ENCODE measurements at places on chromosomes 2 and 18.

DNA sequence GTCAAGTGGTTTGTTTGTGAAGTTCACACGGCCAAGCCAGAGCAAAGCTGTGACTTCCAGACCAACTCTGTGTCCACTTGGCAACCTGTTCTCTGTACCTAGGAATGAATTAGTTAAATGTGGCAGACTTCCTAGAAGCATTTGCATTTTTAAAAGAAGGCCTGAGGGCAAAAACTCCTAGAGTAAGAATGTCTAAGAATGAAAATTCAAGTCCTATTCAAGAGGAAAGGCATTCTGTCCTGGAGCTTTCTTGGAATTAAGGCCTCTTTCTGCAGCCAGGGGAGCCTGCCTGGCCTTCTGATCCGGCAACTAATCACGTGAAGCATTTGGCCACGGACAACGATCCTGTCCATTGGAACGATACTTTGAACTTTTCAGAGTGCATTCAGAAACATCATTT lies 155.0 kb downstream of the SETBP1 start:
- DNase-seq, result no peak

- no peak for DNase-seq
These were observed 155.9 kb downstream of the LAMA3 start for GRCh38 chr18:23844991-23845680.

GRCh38 chr2:9552219-9553178 lies 3.1 kb downstream of the ADAM17 start:
- no peak for DNase-seq

DNA sequence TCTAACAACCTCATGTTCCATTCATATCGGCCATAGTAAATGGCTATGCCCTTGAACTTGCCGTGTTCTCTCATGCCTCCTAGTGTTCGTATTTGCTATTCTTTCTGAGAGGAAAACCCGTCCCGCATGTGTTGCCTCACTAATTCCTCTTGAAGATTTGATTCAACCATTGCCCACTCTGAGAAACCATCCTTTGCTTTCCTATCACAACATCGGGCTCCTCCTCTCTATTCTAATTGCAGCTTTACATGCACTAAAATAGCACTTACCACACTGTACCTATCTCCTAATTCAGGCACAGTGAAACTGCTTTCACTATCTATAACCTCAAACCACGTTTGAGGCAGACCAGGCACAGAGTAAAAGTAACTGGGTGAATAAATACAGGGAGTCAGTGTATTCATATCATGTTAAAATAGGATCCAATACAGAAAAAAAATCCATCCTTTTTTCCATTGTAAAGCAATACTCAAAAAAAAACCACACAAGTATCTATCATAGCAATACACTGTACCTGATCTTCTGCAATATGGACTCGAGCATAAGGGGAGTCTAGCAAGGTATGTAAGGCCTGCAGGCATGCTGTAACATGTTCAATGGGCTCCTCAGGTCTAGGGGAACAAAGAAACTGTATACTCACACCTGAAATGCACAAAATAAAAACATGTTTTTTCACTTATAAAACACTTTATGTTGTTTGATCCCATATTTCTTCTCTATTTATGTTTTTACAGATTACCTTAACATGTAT lies 39.0 kb upstream of the STRN start:
- DNase-seq, result no peak

DNA sequence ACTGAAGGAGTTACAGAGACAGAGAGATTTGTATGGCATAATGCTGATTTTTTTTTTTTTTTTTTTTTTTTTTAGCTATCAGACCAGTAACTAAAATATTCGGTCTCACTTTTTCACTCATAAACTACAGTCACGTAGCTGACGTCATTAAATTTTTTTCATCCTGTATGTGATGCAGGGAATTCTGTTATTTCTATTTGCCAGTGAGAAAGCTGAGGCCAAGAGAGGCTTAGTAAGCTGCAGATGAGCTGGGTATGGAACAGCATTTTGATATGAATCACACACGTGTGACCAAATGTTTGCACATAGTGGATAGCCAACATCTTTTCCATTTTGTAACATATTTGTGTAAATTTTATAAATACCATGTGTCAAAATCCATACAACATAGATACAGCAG lies 79.1 kb upstream of the EPB41L3 start:
- no peak for DNase-seq

DNA sequence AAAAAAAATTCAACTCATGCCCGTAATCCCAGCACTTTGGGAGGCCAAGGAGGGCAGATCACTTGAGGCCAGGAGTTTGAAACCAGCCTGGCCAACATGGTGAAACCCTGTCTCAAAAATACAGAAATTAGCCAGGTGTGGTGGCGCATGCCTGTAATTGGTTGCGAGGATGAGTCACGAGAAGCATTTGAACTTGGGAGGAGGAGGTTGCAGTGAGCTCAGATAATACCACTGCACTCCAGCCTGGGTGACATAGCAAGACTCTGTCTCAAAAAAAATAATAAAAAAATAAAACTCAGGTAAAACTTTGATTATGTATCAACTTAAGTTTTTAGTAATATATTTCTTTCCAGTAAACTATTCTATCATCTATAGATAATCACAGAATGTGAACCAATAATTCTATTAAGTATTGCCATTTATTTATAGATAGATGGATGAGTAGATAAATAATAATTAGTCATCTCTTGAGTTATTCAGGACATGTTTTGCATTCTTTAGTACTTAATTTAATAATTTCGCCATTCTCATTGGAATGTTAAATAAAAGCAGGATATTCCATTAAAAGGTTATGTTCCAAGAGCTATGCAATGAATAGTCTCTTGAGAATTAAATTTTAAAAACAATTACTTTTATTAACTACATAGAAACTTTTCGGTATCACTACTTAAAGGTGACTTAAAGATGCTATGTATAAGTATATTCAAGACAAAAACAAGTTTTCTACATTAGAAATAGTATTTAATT lies 48.7 kb downstream of the WDPCP start:
- DNase-seq, result no peak
